K562 (cell line): ENCODE measurements at places on chromosomes 2 and 18.

DNA sequence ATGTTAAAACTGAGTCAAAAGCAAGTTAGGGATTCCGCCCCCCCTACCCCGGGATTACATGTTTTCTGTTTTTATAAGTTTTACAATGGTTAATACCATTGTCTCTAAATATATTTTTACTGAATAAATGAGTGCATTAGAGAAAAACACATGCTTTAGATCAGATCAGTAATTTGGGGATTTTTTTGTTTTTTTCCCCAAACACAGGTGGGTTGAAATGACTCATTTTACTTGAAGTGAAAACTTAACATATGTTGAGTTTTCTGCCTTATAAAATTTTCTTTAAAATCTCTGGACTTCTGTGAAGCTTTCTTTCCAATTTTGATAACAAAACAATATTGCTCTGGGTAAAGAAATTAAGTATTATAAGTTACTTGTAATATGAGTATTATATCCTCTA lies 114.4 kb downstream of the AGPS start:
- H3K27ac ChIP-seq = no peak overlapping the region
- peaks cover 42% of the 10 kb centered on the region; the same call in 2 of the 3 replicates for H3K36me3 ChIP-seq
- no peaks in the 10 kb centered on the region for H3K27me3 ChIP-seq
- H3K4me3 ChIP-seq = no peak overlapping the region
- no peaks in the 10 kb centered on the region for H3K4me1 ChIP-seq

GRCh38 chr2:113826346-113827285 lies 63.3 kb upstream of the ACTR3 start:
- no peaks in the 10 kb centered on the region for H3K36me3 ChIP-seq
- H3K4me1 ChIP-seq = no peaks in the 10 kb centered on the region; the same call in 1 of the 2 replicates
- no peak overlapping the region for H3K4me3 ChIP-seq
- no peak overlapping the region for H3K27ac ChIP-seq

DNA sequence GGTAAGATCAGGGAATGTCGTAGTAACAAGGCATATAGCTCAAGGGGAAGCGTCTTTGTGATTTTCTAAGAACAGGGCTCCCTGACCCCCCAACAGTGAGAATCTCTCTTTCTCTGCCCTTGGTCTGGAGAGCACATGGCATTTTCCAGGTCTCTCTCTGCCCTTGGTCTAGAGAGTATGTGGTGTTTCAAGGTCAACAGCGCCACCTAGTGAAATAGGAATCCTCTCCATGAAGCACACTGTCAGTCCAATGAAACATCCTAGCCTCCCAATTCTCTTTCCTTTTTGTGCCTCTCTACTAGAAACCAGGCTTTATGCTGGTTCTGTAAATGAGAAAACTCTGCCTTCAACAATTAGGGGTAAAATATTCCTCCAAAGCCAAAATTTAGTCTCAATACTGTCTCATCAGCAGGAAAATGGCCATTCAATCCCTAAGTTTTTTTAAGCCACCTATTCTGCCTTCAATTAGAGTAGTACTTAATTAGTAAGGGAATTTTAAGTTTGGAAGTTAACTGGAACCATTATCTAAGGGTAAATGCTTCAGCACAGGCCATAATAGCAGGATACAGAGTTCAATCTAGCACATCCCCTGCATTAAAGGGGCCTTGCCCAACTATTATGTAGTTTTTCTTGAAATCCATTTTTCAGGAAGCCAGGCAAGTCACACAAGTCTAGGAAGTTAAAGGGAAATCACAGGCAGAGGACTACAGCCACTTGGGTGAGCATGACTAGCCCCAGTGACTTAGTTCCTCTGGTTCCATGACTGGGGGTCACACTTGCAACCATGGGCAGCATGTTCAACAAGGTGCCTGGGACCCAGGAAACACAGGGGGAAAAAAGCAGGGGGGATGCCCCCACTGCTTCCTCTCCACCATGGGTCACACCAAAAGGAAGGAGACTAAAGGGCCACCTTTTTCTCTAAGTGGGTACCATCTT lies 12.4 kb downstream of the DYM start:
- no peak overlapping the region for H3K27ac ChIP-seq
- H3K27me3 ChIP-seq = no peaks in the 10 kb centered on the region
- H3K4me3 ChIP-seq = no peak overlapping the region
- no peaks in the 10 kb centered on the region for H3K36me3 ChIP-seq
- peak; percentile 64 for DNase-seq
- H3K4me1 ChIP-seq = no peaks in the 10 kb centered on the region

DNA sequence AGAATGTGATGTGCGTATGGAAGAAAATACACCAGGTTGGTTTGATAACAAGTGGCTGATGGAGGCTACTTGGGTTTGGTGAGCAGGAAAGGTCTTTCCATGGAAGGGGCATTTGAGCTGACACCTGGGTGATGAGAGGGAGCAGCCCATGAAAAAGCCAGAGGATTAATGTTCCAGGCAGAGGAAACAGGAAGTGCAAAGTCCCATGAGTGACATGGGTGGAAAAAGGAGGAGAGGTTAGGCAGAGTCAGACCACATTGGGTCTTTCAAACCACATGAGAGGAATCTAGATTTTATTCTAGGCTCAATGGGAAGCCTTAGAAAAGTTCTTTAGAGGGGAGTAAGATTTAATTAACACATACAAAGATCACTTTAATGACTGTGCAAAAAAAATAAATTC lies 195.7 kb downstream of the LRATD1 start:
- no peaks in the 10 kb centered on the region for H3K36me3 ChIP-seq
- no peak overlapping the region for H3K27ac ChIP-seq
- no peaks in the 10 kb centered on the region for H3K4me1 ChIP-seq
- no peaks in the 10 kb centered on the region for H3K27me3 ChIP-seq

DNA sequence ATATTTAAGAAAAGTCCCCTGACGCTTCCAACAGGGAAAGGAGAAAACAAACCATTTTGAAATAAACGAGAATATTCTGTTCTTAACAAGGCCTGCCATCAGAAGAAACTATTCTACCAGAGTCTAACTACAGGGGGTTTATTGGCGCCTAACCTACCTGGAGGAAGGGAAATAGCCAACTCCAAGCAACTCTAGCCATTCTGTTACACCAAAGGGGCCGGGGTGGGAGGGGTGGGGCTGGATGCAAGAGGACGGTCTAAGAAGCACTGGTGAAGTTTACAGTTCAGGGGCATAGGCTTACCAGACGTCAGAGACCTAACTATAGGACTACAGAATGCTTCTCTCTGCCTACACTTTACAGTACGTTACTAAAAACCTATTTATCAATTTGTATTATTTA lies 60.5 kb upstream of the GALNT5 start:
- DNase-seq = no peak
- H3K36me3 ChIP-seq = no peaks in the 10 kb centered on the region
- H3K27ac ChIP-seq = no peak overlapping the region
- H3K4me1 ChIP-seq = no peaks in the 10 kb centered on the region

DNA sequence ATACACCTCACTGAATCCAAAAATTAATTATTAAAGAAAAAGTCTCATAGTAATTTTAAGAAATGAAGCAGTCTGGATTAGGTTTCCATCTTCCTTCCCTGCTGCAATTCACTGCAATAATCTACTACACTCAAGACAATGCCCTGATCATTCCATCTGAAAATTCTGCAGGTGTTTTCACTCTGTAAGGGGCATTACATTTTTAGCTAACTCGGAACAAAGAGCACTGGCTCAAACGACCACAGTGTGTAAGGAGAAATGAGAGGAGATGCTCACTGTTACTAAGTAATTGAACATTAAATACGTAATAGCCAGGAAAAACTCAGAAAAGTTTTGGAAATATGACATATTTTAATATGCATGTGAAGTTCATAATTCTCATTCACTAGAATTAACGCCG lies 1.3 kb downstream of the B4GALT6 start:
- no peaks in the 10 kb centered on the region for H3K36me3 ChIP-seq
- H3K4me3 ChIP-seq = no peak overlapping the region
- H3K4me1 ChIP-seq = no peaks in the 10 kb centered on the region
- no peak overlapping the region for H3K27ac ChIP-seq

DNA sequence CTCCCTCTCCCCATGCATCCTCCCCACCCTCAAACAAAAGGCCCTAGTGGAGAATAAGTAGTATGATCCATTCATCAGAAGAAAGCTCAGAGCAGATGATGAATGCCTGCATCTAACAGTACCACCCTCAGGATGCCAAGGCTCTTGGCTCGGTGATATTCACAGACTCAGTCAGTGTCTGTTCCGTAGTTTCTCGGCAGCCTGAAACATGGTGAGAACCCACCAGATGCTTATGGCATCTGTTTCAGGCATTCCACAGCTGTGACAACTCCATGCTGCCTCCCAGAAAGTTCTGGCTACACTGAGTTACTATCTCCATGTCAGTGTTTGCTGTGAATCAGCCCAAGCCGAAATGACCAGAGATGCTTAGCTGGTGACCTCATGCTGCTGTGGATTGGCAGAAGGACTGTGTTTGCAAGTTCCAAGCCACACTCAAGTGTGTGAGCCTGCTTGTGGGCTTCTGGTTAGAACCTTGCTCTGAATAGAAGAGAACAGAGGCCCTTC lies 83.9 kb downstream of the WDSUB1 start:
- H3K4me1 ChIP-seq = no peaks in the 10 kb centered on the region
- peaks cover 48% of the 10 kb centered on the region for H3K27me3 ChIP-seq
- no peak overlapping the region for H3K4me3 ChIP-seq
- no peak overlapping the region for H3K27ac ChIP-seq

- no peak for DNase-seq
- H3K36me3 ChIP-seq = no peaks in the 10 kb centered on the region
- no peak overlapping the region for H3K27ac ChIP-seq
- no peak overlapping the region for H3K4me3 ChIP-seq
- H3K27me3 ChIP-seq = no peaks in the 10 kb centered on the region
Observed at GRCh38 chr2:131567891-131568290, 40.2 kb downstream of the CCDC74A start.

GRCh38 chr18:31711365-31712172 lies 27.2 kb upstream of the B4GALT6 start:
- DNase-seq = no peak
- no peaks in the 10 kb centered on the region for H3K36me3 ChIP-seq
- H3K4me3 ChIP-seq = no peak overlapping the region
- H3K27ac ChIP-seq = no peak overlapping the region
- H3K27me3 ChIP-seq = no peaks in the 10 kb centered on the region

DNA sequence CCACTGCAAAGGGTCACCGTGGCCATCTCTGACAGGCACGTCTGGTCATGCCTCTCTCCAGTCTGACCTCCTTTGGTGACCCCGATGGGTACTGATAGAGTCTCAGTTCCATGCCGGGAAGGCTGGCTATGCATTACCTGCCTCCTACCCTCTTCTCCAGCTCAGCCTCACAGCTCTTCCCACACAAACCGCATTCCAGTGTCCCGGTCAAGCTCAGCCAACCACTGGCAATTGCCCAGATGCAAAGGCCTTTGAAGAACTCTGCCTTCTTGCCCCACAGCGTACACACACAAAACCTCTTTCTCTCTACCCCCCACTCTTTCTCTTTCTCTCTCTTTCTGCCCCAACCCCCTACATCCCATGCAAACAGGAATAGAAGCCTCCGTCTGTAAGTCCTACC lies 37.6 kb downstream of the TMEM163 start:
- peaks cover 11% of the 10 kb centered on the region for H3K4me1 ChIP-seq
- H3K4me3 ChIP-seq = no peak overlapping the region
- H3K27me3 ChIP-seq = no peaks in the 10 kb centered on the region; the same call in 2 of the 3 replicates

- no peaks in the 10 kb centered on the region; the same call in 2 of the 3 replicates for H3K27me3 ChIP-seq
- no peaks in the 10 kb centered on the region for H3K4me1 ChIP-seq
- H3K27ac ChIP-seq = no peak overlapping the region
- H3K4me3 ChIP-seq = no peak overlapping the region
- H3K36me3 ChIP-seq = no peaks in the 10 kb centered on the region
Observed at GRCh38 chr2:11004199-11004598, 92.5 kb downstream of the KCNF1 start.

- no peaks in the 10 kb centered on the region for H3K4me1 ChIP-seq
- no peaks in the 10 kb centered on the region for H3K27me3 ChIP-seq
- no peaks in the 10 kb centered on the region for H3K36me3 ChIP-seq
- no peak overlapping the region for H3K27ac ChIP-seq
- DNase-seq = no peak
Observed at GRCh38 chr2:204888222-204888621, 342.9 kb downstream of the PARD3B start.

DNA sequence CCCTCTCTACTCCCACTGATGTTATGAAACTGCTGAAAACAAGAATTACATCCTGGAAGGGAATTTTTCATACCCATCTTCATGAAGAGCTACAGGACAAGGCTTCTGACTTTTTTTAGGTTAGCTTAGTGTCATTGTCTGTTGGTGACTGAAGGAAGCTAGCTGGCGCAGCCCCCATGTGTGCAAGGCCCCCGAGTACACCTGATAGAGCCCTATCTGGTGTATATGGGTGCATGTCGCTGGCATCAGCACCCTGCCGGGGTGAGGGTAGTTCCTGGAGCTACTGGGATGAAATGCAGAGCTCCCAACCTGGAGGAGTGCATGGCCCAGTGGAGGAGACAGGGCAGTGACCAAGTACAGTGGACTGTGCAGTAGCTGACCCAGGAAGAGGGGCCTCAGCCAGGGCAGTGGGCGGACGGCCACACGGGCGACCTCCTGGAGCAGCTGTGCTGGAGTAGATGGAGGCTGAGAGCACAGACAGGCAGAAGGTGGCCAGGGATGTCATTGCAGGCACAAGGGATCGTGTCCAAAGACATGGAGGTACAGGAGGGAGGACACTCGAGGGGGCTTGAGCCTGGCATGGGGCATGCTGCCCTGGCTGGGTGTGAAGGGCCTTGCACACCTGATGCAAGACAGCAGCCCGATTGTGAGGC lies 12.1 kb downstream of the IMPA2 start:
- no peaks in the 10 kb centered on the region; the same call in 2 of the 3 replicates for H3K4me1 ChIP-seq
- H3K27ac ChIP-seq = no peak overlapping the region
- no peaks in the 10 kb centered on the region for H3K27me3 ChIP-seq
- DNase-seq = no peak
- no peak overlapping the region for H3K4me3 ChIP-seq

- H3K27me3 ChIP-seq = no peaks in the 10 kb centered on the region
- H3K4me1 ChIP-seq = no peaks in the 10 kb centered on the region
- no peak overlapping the region for H3K27ac ChIP-seq
- H3K4me3 ChIP-seq = no peak overlapping the region
Observed at GRCh38 chr2:159009940-159010339, 41.5 kb downstream of the TANC1 start.

DNA sequence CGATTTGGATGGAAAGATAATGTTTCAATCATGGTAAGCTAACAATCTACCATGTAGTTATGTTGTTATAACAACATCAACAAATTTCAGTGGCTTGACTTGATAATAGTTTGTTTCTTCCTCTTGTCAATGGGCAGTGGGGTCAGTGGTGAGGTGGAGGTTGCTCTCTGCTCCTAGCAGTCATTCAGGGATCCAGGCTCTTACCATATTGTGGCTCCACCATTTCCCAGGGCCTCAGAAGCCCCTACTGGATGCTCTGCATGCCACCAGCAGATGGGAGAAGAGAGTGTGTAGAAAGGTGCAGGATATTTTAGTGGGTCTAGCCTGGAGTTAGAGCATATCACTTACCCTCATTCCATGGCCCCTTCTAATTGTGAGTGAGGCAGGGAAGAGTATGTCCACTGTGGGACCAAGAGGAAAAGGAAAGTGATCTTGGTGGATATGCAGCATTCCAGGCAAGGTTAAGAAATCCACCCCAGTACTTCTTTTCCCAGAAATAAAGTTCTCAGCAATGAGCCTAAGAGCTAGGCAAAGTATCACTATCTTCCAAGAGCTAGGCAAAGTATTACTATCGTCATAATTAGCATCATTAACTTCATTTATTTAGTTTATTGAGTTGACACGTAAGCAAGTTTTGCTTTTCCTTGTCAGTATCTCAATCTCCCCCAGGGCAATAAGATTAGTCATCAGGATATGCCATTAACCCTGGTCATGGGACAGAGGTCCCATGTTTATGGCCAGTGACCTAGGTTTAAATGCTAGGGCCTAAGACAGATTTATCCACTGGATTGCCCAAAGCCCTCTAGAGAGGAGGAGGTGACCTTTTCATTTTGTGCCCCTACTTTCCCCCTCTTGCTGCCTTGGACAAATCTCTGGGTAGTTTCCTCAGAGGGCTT lies 4.2 kb upstream of the IWS1 start:
- peaks cover 9% of the 10 kb centered on the region; the same call in 2 of the 3 replicates for H3K4me1 ChIP-seq
- peaks cover 19% of the 10 kb centered on the region for H3K27me3 ChIP-seq
- H3K36me3 ChIP-seq = no peaks in the 10 kb centered on the region
- H3K27ac ChIP-seq = no peak overlapping the region
- DNase-seq = no peak
- H3K4me3 ChIP-seq = no peak overlapping the region
